ENCODE measurements at places on chromosomes 4 and X.
A peak's percentile ranks its signal among the peaks of the same experiment; 100 is the strongest.

DNA sequence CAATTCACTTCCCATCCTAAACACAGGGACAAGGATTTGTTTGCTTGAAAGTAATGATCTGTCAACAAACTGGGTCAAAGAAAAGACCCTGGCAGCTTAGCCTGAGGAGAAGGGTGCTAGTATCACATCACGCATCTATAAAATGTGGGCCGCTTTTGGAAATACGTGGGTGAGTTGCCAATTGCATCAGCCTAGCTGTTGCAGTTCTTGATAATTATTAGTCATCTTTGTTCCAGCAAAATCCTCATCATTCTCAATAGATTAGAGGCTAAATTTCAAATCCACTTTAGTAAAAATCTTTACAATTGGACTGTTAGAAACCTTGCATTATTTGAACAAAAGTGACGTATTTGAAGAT lies 33.6 kb upstream of the TAPT1 start:
- DNase-seq: peak; percentile 68

DNA sequence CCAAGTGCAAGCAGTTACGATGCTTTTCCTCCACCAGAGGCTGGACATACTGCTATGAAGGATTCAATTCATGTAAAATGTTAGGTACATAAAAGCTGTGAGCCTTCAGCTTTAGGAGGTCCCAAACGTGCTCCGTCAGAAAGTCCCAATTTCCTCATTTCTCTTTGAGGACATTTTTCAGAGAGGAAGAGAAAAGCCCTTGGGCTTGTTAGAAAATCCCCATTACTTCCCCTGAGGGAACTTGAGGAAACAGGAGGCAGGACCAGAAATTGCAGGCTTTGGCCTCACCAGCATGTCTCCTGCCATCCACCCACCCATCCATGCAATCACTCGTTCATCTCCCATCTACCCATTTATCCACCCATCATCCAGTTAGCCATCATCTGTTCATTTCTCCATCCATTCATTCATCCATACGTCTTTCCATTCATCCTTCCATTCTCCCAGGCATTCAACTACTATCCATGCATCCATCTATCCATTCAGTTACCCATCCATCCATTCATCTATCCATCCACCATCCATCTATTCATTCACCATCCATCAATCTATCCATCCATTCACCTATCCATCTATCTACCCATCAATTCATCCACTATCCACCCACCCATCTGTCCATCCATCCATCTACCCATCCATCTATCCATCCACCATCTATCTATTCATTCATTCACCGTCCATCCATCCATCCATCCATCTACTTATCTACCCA lies 223.5 kb downstream of the AFAP1 start:
- no peak for DNase-seq

DNA sequence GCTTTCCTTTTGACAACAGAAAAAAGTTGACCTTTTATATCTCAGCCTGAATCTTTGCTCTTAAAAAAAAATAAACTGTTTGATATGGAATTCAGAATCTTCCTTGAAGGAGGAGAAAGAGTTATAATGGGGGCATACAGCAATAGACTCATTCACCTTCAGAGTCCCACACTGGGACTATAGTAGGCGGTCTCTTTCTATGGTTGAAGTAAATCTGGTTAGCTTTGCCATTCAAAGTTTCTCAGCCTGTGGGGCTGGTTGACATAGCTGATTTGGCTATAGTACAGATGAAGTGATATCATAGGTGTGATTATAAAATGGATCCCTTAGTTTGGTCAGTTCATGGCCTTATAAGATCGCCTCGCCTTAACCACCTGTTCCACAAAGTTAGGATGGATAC lies 156.2 kb downstream of the SH2D1A start:
- no peak for DNase-seq

DNA sequence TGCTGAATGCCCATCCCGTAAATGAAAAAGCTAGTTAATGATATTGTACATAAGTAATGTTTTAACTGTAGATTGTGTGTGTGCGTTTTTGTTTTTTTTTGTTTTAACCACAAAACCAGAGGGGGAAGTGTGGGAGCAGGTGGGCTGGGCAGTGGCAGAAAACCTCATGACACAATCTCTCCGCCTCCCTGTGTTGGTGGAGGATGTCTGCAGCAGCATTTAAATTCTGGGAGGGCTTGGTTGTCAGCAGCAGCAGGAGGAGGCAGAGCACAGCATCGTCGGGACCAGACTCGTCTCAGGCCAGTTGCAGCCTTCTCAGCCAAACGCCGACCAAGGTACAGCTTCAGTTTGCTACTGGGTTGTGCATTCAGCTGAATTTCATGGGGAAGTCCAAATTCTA lies at the start of gene SPP1:
SPP1 (plus strand) TSS at position 249 of the 400 bp plus-strand sequence. CDS start 1,182 bp downstream, outside the sequence.
- DNase-seq: peak; percentile 37

- peak; percentile 25 for DNase-seq
Observed at GRCh38 chrX:49309401-49309981, 6.0 kb downstream of the GAGE10 start.

DNA sequence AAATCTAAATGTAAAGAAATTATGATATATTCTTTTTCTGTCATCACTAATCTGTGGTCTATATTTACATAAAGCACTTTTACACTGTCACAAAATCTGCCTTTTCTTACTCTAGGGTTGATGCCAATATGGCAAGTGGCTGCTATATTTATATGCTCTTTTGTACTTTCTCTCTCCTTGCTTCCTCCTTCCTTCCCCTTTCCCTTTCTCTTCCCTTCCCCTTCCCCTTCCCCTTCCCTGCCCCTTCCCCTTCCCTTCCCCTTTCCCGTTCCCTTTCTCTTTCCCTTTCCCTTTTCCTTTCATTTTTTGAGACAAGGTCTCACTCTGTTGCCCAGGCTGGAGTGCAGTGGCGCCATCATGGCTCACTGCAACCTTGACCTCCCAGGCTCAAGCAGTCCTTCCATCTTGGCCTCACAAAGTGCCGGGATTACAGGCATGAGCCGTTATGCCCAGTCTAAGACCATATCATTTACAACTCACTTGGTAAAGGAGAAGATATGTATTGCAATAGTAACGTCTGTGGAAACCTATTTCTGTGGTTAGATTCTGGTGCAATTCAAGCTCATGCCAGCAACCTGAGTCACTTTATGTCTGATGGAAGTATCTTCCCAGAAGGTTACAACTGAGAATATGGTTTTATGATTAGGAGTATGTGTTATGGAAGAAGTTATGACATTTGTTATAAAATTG lies 13.9 kb upstream of the PLAC8 start:
- DNase-seq: no peak

DNA sequence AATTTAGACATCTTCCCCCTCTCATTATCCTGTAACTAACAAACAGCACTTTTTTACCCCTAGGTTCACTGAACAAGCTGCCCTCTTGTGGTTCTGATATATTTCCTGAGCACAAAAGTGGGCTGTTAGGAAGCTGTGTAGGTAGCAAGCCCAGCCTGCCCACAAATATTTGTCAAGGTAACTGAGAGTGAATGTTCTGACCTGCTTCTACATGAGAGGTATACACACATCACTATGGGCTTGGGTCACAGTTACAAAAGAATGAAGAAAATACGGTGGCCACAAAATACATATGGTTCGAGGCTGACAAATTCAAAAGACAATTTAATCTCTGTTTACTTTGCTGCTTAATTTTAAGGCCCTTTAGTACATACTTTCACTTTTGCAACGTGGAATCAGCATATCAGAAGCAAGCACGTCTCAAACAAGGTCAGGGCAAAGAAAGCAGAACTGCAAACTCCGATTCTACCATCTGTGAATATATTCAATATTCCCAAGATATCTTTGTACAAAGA lies 78.7 kb downstream of the RBM47 start:
- DNase-seq: peak; percentile 32

Measured in activated CD8-positive, alpha-beta T cell treated with anti-CD3 and anti-CD28 coated beads for 36 hours (primary cell).